ENCODE measurements at places on chromosomes 6 and 20.

GRCh38 chr20:43102394-43102793 is 87.3 kb downstream of the PTPRT start:
- no peak for DNase-seq

DNA sequence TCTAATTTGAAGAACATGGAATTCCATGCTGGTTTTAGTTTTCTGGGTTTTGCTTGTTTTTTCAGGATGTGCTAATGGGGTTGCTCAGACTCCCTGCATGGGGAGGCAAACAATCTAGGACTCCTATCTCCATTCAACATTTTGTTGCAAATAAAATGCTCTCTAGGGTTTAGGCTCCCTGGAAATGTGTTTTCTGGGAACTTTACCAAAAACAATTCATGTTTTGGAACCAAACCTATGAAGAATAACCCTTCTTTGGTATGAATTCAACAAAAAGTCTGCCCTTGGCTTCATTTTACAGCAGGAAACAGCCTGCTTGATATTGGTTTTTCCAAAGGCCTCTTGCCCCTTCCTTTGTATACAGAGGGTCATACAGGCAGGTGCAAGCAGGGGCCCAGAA is 217.7 kb downstream of the FOXA2 start:
- DNase-seq, result no peak

GRCh38 chr6:21202521-21202920 is 391.0 kb upstream of the SOX4 start:
- no peak for DNase-seq

DNA sequence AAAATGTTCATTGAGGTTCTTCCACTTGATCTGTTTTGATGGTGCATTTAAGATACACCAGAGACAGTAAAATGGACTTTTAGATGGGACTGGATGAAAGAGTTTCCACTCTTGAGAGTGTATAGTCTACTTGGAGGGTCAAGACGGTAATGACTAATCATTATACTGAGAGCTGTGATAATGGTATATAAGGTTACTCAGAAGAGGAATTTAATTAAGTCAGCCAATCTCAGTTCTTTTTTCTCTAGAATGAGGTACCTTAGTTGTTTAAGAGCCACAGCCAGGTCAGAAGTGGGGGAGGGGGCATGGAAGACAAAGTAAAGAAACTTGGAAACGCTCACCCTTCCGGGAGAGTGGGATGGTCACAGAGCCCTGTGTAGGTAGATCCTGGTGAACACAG is 123.9 kb downstream of the MAP3K4 start:
- no peak for DNase-seq

DNA sequence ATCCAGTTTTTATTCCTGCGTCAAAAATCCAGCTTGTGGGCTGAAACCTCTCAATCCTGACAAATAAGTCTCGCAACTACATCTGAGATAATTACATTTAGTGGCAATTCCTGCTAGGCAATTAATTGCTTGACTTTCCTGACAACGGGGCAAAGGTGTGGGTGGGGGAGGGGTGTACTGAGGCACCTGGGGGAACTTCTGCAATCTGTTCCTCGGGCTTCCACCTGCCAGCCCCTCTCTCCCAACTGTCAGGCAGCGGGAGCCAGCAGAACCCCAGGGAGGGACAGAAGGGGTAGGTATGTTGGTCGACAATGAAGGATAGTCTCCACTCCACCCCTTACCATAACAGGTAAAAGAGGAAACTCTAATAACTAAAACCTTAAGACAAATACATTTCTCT is 6.8 kb downstream of the C6orf52 start:
- no peak for DNase-seq

DNA sequence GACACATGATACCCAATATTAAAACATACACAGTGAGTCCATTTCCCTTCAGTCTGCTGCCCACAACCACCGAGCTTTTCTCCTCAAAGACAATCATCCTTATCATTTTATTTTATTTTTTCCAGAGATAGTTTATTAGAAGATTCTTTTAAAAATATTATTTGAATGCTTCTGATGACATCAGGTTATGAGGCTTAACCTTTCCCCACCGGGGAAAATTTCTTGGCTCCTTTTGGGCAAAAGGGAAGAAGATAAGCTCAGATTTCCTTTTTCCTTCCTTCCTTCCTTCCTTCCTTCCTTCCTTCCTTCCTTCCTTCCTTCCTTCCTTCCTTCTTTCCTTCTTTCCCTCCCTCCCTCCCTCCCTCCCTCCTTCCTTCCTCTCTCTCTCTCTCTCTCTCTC is 149.5 kb upstream of the CITED2 start:
- no peak for DNase-seq

DNA sequence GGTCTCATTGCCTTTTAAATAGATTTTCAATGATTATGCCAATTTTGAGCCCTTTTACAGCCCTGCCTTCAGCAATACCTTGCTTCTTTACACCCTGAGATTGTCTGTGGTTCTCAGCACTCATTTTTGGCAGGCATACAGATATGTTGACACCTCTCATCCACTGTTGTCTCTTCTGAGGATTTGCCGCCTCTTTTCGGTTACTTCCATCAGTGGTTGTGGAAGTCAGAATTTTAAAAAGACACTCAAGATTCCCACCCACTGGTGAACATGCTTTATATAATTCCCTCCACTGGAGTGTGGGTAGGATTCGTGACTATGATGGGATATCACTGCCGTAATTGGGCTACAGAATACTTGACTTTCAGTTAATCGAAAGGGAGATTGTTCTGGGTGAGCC is 37.4 kb upstream of the KIF13A start:
- DNase-seq, result no peak

DNA sequence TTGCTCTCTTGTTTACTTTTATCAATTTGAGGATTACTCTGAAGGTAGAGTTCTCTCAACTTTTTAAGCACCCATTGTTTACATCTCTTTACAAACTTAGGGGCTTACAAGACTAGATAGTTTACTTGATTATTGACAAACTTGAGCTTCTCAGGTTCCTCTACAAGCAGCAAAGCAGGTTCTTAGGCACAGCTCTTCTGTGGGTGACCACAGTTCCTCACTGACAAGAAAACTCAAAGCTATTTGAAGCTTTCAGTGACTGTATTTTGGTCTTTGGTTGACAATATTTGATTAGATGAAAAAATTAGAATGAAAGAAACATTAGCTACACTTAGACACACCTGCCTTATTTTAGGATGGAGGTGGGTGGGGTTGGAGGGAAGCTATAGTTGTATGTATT is 327.3 kb upstream of the RUNX2 start:
- DNase-seq, result no peak

GRCh38 chr6:145727817-145728388 is 7.4 kb downstream of the EPM2A start:
- DNase-seq, result no peak

- DNase-seq, result no peak
Measured at GRCh38 chr6:2072453-2072852, 173.0 kb downstream of the GMDS start.

- no peak for DNase-seq
Measured at GRCh38 chr20:19210391-19211155, 1.9 kb upstream of the SLC24A3 start.

GRCh38 chr6:26214803-26215584 is 127.8 kb downstream of the HFE start:
- no peak for DNase-seq

- DNase-seq, result peak; percentile 24
Measured at GRCh38 chr6:157873735-157874344, 50.8 kb downstream of the SNX9 start.

- DNase-seq, result no peak
Measured at GRCh38 chr6:14371530-14371929, 254.0 kb downstream of the CD83 start.

DNA sequence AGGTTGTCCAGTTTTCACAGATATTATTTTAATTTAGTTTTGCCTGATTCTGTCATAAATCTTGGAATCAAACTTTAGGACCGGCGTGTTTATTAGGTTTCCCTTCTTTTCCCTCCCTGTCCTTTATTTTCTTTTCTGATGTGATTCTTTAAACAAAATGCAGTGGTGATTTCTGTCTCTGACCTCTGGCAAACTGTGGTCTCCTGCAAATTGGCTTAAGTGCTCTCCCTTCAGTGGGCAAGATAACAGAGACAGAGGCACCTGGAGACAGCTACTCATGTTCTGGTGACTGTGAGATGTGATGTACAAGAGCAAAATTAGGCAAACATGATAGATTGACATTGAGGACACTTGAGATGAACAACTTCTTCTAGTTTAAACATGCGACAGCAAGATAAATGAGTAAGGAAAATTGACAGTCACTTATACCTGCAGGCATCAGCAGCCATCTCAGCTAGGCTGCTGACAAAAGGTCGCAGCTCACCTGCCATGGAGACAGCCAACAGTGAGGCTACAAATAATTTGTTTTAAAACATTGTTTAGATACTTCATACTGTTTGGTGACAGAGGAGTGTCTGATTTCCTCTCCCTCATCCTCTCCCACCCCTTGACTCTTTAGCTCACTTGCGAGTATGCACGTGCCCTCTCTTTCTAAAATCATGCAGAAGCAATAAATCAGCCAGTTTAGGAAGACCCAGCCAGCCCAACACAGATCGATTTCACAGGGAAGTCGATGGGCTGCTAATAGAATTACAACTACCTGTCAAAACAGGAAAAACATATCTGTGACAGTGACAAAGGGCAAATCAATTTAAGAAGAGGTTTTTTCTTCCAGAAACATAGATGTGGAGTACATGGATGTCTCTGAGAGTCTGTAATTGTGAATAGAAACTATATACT is 63.4 kb upstream of the MAP3K7 start:
- peak; percentile 75 for DNase-seq

DNA sequence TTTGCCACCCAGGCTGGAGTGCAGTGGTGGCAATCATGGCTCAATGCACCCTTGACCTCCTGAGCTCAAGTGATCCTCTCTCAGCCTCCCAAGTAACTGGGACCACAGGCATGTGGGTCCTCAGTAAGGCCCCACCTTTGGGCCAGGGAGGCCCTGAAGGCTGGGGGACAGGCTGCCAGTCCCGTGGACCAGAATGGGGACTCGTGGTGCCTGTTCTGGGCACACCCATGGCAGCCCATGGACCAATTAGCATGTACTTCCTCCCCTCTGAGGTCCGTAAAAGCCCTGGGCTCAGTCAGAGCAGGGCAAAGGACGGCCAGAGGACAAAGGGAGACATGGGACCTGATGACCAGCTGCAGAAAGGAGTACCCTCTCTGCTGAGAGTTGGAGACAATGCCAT is 1590.8 kb downstream of the KHDRBS2 start:
- DNase-seq, result no peak

DNA sequence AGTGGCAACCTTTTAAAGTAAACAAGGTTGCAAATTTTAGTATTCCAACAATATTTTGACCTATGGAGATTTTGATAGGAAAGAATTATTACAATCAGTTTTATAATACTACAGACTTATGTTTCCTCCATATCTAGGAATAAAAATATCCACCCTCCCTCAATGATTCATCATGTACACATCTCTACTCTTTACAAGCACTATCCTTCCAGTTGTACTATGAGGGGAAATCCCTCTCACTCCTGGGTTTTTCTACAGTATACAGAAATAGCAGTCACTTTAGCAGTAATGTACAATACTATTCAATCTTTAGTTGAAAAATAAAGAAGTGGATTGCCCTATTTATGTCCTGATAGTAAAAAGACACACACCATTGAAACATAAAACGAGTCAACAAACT is 46.3 kb upstream of the SCML4 start:
- DNase-seq, result no peak

GRCh38 chr20:49608752-49609670 is 41.1 kb upstream of the PTGIS start:
- peak; percentile 61 for DNase-seq

- DNase-seq, result no peak
Measured at GRCh38 chr6:16240589-16241320, 2.4 kb downstream of the GMPR start.

DNA sequence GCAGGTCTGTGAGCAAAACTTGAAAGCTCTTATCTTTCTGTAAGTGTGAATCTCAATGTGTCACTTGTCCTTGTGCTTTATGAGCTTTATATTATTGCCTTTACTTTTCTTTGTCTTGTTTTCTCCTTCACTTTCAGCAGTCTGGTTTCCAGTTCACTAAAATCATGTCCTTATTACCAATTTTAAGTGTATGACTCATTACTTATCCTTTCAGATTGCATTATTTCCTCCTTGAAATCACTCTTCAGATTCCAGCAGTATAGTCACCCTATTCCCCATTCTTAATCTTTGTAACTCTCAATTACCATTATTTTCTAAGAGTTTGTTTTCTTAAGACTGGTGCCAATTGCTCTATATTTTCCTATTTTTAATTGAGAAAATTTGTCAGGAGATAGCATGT is 117.4 kb upstream of the GRIK2 start:
- no peak for DNase-seq

DNA sequence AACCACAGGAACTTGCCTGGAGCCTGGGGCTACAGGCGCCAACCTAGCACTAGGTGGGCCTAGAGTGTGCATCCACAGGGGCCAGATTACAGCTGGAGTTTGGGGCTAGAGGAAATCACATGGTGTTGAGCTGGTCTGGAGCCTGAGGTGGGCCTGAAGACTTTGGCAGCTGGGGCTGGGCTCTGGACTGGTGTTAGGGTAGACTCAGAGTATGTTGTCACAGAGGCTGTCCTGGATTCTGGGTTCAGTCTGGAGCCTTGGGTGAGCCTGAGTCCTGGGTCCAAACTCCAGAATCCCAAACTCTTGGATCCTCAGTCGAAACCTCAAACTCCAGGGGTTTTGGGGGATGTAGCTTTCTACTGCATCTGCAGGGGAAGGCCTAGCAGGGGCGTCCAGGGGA is 356.7 kb downstream of the FRK start:
- DNase-seq, result no peak

- DNase-seq, result no peak
Measured at GRCh38 chr6:125924169-125924568, 32.4 kb upstream of the HINT3 start.

DNA sequence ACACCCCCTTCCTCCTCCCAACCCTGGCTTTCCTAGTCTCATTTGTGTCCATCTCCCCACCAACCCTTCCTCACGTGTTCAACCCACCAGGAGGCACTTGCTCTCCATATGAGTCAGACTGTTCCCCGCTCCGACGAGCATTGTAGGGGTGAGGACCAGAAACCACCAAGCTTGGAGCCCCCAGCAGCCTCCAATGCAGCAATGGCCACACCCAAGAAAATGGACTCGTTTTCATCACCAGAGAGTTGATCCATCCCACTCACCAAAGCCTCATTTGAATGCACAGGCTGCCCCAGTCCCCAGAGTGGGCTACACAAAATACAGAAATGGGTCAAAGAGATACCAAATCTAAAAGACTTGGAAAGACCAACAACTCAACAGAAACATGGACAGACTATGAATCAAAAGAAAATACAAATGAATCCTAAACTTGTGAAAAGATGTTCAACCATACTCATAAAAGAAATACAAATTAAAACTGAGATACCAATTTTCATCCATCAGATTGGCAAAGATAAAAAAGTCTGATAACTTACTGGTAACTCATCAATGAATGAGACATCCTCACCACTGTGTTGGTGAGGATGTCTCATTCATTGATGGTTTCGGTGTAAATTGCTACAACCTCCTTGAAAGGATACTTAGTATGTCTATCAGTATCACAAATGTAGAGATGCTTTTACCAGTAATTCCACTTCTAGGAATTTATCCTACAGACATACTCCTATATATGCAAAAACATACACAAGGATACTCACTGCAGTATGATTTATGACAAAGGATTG is 68.1 kb downstream of the TRERF1 start:
- no peak for DNase-seq

- no peak for DNase-seq
Measured at GRCh38 chr6:140897349-140897748, 1235.4 kb upstream of the GJE1 start.
